Cardiac septum (tissue), 1 donor: ENCODE measurements at places on chromosomes 2 and 18. TPM values are rescaled to one million over a fixed set of nuclear protein-coding genes. Genes with fewer than 3 reads are reported as not detected.

DNA sequence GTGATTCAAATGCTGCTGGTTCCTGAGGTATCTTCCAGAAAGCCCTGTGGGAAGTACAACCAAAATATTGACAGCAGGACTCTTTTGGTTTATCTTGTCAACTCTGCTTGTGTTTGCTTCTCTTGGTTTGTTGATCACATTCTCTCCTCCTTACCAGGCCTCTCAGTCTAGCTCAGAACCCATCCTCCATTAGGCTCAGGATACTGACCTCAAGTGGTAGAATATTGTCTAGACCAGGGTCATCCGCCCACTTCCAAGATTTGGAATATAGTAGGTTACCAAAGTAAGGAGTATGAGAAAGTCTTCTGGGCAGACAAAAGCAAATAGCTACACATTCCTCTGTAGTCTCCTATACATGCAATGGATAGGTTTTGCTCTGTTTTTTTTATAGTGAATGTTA is 56.6 kb downstream of the XIRP2 start:
- DNase-seq: no peak

DNA sequence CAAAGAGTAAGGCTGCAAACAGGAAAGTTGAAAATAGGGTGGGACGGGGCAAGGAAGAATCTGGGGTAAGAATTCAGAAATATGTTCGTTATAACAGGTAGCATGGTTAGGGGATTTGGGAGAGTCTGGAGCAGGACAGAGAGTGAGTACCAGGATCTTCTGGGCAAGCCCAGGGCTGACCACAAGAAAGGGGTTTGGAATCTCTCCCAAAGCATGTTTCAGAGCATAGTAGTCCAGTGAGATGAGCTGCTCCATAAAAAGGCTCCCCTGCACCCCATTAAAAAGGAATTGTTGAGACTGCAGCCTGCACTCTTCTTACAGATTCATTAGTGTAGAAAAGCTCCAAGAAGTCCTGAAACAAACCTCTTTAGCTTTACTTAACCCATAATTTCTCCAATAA is 291.1 kb downstream of the MTX2 start:
- DNase-seq: no peak

Gene LRATD1
- total RNA-seq: 0.67 TPM

- DNase-seq: no peak
These were observed 150.5 kb upstream of the NCKAP5 start for GRCh38 chr2:133718688-133719201.
